Umbilical cord (tissue), 2 donors: ENCODE measurements at places on chromosomes 1 and 21. TPM values are rescaled to one million over a fixed set of nuclear protein-coding genes. Genes with fewer than 3 reads are reported as not detected.

KLHDC7A gene
- 1.2 TPM for total RNA-seq

TNFSF4 gene
- 7.2 TPM for total RNA-seq

AIM2 gene
- 4.3 TPM for total RNA-seq

SH3BGR gene
- total RNA-seq: 15.2 TPM

LCE1C gene
- total RNA-seq: not detected

MRAP gene
- total RNA-seq: not detected

DDAH1 gene
- total RNA-seq: 57.3 TPM

INSRR gene
- total RNA-seq: not detected

NPHS2 gene
- total RNA-seq: not detected

ANKRD65 gene
- total RNA-seq: 1.7 TPM

GPR25 gene
- not detected for total RNA-seq

NCMAP gene
- total RNA-seq: 1.9 TPM

KIF26B gene
- total RNA-seq: 43.1 TPM

DNA sequence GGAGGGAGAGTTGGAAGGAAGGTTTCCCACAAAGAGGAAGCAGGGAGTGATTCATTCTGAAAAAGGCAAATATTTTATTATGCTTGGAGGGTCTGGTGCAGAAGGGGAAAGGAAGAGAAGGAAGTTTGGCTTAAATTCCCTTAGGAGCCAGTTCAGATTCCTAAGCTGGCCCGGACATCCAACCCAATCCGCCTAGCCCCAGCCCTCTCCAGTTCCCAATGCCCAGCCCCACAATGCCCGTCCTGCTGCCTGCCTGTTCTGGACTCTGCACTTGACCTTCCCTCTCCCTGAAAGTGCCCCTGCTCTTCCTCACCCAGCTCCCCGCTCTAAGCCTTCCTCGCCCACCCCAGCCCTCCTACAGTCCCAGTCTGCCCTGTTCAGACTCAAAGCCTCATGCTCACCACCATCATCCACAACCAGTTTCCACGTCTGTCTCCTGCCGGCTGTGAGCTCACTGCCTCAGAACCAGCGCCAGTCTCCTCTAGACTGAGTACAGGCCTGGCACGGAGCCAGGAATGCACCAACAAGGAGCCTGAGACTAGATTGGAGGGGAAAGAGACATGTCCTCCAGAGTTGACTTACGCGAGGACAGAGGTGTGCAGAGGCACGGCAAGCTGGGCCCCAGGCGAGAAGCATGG lies 18.9 kb downstream of the CAPN2 start:
- DNase-seq: peak; percentile 87

DNA sequence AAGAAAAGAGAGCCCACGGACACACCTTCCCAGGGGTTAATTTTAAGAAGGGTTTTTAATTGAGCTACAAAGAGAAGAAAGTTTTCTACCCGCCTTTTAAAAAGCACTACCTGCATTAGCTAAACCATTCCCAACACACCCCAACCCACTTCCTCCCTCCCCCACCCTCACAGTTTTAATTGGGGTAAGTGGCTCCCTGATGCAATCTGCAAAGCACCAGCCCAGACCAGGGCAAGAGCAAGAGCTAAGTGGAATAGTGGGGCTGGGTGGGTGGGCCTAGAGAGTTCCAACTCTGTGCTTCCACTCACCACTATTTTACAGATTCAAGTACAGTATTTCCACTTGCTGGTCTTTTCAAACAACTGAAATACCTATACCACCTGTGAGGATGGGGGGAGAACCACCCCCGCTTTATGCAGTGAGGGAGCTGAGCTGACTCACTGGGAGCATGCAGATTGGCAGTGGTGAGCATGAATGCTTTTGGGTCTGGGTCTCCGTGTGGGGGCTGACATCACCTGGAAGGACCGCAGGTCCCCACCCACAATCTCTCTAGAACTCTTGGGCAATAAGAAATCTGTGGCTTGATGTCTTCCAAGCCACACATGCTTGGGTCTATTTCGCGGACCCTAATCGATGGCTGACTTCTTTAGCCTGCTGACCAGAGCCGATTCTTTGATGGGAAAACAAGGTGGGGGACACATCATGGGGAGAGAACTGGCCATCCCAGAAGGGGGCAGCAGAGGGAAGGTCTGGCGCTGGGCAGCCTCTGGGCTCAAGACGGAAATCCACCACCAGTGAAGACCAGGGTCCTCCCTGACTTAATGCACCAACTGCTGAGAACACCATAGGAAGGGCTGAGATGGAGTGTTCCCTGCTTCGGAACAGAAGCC lies 95.5 kb downstream of the SSBP3 start:
- DNase-seq: no peak

- no peak for DNase-seq
Measured at GRCh38 chr21:41425588-41425953, 468 bp upstream of the MX1 start.

DNA sequence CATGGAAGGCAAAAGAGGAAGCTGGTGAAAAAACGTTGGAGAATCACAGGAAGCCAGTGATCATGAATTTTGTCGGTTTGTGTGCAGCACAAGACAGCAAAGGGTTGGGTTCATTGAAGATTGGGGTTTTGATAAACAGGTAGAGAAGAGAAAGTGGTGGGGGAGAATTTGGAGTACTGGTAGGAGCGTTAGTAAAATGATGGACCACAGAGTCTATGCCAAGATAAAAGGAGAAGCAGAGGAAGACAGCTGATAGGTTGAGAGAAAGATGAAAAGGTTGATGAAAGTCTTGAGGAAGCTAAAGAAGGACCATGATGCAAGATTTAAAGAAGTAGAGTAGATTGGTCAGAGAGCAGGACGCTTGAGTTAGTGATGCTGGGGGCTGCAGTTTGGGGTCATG lies 156.8 kb upstream of the POU3F1 start:
- DNase-seq: no peak

GRCh38 chr1:84163123-84163931 lies 19.3 kb downstream of the PRKACB start:
- no peak for DNase-seq

- no peak for DNase-seq
Measured at GRCh38 chr21:14056771-14057191, 154.0 kb downstream of the LIPI start.

DNA sequence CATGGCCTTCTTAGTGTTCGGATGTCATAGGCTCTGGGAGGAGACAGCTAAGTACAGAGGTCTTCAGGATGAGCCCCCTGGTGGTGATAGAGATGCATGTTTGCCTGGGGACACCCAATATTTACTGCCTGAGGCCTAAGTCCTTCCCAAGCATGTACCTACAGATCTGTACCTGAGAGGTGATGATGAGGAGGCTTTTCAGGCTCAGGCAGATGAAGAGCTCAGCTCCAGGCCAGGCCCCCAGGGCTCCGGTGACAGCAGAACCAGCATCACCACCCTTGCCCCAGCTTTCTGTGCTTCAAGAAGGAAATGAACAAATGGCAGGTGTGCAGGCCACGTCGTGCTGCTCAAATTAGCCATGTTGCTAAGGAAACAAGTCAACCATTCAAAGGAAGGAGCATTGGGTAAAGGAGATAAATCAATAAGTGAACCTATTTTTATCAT lies 21.1 kb downstream of the CACNA1E start:
- DNase-seq: no peak

DNA sequence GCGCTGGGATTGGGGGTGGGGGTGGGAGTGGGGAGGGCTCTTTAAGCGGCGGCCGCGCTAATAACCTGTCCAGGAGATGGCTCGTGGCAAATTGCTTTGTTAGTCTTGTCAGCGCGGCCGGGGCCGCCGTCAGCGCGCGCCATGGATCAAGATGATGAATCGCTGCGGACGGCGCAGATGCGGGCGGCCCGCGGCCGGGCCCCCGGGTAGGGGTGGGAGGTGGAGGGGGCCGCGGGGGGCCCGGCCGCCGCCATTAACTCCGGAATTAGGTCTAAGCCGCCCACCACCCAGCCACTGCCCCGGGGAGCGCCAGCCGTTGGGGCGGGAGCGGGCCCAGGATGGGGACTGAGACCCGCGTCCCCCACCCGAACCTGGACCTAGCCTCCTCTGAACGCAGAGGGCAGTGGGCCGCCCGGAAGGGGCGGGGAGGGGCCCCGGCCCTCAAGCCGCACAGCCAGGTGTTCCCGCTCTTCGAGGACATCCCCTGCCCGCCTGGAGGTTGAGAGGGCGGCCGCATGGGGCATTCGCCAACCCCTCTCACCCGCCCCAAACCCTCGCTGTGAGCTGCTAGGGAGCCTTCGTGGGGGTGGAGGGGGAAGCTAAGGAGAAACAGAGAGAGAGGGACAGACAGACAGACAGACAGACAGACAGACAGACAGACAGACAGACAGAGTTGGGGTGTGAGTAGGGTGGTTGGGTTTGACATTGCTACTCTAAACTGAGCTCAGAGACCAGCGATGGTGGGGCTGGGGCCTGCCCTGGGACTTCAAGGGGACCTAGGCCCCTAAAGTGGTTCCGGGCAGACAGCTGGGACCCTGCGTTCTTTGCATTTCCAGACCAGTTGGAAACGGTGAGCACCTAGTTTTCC lies 3.8 kb upstream of the DMBX1 start:
- DNase-seq: no peak

- DNase-seq: no peak
Measured at GRCh38 chr21:34684174-34684876, 15.5 kb downstream of the CLIC6 start.

DNA sequence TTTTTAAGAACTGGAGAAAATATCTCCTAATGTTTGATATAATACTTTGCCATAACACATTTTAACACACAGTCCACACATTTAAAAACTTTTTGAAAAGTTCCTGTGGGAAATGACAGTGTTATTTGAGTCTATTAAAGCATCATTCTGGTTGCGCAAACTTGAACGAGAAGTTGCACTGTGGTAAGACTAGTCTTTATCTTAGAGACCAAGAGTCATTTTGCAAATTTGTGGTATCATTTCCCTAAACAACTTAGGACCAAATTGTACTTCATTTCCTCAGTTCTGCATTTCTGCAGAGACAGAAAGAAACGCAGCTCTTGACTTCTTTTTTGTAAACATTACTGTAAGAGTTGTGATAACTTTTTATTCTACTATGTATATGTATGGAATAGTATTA lies at the start of gene RGS18:
TSS of gene RGS18 (plus strand) at position 282 of the 400 bp plus-strand sequence. CDS start 176 bp downstream, outside the sequence.
- DNase-seq: peak; percentile 33

- no peak for DNase-seq
Measured at GRCh38 chr1:170634824-170635410, 29.0 kb upstream of the PRRX1 start.

DNA sequence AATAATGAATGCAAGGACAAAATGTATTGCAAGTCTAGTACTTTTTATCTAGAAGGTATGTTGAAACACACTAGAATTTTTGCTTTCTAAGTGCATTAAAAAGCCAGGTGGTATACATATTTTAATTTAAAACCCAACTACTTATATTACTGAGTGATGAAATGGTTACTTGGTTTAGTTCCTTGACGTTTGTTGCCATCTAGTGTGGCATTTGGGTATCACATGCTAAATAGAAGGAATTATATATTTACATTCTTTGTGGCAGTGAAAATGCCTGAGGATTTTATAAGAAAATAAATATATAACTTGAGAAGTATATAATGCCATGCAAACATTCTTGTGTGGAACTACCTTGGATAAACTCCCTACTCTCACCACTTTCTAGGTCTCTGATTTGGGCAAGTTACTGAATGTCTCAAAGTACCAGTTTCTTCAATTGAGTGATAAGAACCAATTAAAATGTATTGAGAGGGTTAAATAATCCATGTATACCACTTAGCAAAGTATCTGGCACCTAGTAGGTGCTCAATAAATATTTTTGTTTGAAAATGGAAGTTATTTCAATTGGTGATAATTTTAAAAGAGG lies 69.6 kb downstream of the SDCCAG8 start:
- DNase-seq: peak; percentile 47
